Nucleus accumbens (tissue), 56 donors: ENCODE measurements at places on chromosomes 16 and 17.
A peak's percentile ranks its signal among the peaks of the same experiment; 100 is the strongest.

- no peak for DNase-seq
Observed at GRCh38 chr17:35786941-35787432, 8.5 kb downstream of the MMP28 start.

DNA sequence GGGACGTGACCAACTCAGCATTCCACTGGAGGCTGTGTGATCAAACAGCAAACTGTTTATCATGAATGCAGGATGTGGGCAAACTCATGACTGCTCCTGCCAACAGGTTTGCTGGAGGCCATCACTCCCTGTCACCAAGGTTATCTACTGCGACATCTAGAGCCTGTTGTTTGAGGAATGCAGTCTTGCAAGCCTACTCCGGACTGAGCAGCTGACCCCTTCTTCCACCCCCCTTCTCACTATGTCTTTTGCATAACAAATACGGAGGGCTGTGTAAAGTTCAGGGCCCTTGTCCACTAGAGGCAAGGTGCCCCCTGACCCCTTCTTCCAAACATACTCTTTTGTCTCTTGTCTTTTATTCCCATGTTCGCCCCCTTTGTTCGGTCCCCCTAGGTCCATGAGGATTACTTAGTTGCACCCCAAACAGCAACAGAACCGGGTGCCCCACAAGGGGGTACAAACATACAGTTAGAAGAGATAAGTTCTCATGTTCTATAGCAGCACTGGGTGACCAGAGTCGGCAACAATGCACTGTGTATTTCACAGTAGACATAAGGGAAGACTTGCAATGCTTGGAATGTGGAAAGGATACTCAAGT, 28.7 kb downstream of the MEAK7 start:
- no peak for DNase-seq

- DNase-seq, result no peak
Observed at GRCh38 chr17:73625991-73626673, 18.1 kb downstream of the SDK2 start.

GRCh38 chr17:77115510-77115909, 25.3 kb upstream of the SEC14L1 start:
- DNase-seq, result no peak

DNA sequence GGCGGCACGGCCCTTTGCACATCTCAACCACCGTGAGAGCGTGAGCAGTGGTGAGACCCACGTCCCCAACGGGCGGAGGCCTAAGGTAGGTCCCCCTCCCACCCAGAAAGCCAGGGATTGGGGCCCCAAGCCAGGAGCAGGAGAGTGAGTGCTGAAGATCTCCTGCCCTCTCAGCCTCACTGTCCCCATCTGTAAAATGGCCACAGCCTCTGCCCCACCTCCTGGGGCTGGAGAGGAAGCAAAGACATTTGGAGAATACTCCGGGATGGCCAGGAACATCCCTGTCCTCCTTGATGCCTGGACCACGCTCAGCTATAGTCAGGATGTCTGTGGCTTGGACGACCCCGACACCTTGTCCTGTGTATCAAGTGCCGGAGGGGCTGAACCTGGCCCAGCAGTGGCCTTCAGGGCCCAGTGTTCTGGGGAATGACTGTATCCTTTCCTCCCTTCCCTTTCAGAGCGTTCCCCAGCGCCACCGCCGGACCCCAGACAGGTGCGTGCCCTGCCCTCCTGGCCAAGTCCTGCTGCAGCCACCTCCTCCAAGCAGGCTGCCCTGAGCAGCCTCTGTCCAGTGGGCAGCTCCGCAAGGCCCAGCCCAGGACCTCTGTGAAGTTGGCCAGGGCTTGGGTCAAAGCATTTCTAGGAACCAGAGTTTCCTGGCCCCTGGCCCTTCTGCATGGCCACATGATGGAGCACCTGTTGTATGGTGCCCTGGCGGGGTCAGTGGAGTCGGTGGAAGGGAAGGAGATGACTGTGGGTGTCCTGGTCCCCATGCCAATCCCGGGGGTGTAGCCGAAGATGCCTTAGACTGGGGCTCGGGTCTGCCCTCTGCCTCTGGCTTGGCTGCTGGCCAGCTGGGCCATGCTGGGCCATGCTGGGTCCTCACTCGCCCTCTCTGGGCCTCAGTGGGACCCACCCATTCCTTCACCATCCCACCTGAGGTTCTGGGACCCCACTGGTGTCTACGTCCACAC, 38.4 kb downstream of the ADCY7 start:
- no peak for DNase-seq

- no peak for DNase-seq
Observed at GRCh38 chr16:4743226-4743878, 9.0 kb downstream of the DNAAF8 start.

DNA sequence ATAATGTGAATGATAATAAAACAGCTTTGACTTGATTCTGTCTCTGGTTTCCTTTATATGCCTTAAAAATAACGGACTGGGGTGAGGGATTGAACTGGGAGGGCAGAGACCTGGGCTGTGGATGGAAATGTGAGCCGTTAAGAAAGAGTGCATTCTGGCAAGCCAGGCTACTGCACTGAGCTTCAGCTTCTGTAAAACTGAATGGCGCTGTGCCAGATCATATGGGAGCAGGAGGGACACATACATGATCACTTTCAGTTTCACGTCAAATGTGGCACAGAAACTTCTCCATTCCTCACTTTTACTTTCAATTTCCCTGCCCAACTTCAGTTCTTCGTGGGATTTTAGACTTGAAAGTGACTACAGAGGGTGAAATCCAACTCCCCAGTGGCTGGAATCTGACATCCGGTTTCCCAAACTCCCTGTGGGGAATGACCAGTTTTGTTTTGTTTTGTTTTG, 1.1 kb downstream of the MT2A start:
- DNase-seq, result no peak

GRCh38 chr17:76262732-76263344, 2.3 kb upstream of the UBALD2 start:
- no peak for DNase-seq

DNA sequence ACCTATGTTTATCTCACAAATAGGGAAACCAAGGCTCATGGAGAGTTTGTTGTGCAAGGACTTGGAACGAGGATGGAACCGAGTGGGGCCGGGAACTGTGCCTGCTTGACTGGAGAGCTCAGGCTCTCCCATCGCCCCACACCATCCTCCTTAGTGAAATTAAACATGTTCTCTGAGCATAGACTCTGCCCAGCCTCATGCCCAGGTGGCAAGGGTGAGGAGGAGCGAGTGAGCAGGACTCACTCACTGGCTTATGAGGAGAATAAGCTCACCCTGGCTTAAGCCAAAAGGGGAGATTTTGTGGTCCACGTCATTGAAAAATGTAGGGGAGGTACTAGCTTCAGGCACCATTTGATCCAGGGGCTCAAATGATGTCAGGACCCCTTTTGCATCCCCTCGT, 44.8 kb downstream of the NKD1 start:
- DNase-seq, result no peak

GRCh38 chr17:73192894-73193701, at the start of gene COG1:
TSS of gene COG1 (plus strand) at chr17:73193055. CDS start at chr17:73193070, 15 bp downstream.
- peak; percentile 86 for DNase-seq

GRCh38 chr17:34741967-34742366, 162.6 kb downstream of the TMEM132E start:
- DNase-seq, result no peak

DNA sequence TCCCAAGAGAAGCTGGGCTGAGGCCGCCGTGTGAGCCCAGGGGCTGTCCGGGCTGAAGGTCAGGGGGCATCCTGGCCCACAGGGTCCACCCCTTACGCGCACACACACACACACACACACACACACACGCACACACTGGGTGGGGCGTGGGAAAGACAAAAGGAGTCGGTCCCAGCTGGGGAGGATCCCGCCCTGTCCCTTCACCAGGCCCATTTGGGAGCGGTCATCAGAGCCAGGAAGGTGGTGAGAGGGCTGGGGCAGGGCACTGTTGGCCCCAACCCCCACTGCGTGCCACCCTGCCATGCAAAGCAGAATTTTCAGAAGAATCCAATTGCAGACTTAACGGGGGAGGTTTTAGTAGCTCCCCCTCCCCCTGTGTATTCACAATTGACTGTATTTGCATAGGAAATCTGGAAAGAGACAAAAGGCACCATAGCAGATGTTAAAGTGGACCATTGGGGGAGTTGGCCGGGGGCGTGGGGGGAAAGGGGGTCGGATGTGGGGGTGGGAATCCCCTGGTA, 11.3 kb upstream of the CD300A start:
- no peak for DNase-seq

- DNase-seq, result no peak
Observed at GRCh38 chr17:8188263-8188839, 1.6 kb downstream of the BORCS6 start.

DNA sequence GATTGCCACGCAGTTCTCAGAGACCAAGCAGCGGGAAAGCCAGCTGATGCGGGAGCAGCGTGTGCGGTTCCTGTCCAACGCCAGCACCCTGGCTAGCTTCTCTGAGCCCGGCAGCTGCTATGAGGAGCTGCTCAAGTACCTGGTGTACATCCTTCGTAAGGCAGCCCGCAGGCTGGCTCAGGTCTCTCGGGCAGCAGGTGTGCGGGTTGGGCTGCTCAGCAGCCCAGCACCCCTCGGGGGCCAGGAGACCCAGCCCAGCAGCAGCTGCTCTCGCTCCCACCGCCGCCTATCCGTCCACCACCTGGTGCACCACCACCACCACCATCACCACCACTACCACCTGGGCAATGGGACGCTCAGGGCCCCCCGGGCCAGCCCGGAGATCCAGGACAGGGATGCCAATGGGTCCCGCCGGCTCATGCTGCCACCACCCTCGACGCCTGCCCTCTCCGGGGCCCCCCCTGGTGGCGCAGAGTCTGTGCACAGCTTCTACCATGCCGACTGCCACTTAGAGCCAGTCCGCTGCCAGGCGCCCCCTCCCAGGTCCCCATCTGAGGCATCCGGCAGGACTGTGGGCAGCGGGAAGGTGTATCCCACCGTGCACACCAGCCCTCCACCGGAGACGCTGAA, 15.2 kb downstream of the CACNA1G start:
- no peak for DNase-seq

DNA sequence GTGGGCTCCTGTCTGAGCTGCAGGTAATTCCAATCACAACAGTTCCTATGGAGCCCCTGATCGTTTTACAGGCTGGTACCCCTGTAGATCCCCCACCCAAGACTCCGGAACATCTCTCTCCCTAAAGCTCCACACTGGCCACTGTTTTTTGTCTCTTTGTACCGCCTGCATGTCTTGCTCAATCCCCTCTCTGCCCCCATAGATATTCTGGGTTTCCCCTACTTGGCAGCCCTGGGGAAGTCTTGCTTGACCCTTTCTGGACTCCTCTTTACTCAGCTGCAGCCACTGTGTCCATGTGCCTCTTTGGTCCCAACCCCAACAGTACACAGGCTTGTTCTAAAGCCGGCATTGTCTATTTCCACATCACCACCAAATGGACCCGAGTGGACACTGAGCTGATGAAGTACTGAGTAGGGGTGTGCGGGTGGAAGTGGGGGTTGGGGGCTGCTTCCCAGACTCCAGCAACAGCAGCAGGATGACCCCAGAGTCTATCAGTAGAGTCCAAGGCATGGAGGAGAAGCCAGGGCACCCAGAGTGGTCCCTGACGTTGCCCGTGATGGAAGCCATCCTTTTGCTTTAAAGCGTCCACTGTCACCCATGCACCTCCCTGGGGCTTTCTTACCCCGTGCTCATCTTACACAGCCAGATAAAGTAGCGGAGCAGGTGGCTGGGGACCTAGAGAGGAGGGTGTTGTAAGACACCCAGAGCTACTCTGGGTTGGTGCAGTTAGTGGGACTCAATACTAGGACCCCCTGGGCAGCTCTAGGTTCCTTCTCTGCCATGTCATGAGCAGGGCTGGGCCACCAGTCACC, 6.4 kb downstream of the CD300LB start:
- no peak for DNase-seq

DNA sequence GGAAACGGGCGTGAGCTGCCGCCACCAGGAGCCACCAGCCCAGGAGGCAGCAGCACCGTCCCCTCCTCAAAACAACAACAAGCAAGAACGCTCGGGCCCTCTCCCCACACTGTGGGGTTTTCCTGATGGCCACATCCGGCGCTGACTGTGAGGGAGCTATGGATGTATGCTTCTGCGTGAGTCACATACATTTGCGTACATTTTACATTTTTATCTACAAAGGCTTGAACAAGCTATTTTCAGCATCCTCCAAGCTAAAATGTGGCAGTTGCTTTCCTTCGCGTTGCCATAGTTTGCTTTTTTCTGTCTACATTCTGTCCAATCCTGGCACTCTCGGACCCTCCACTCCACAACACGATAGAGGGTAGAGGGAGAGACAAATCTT, 2.0 kb upstream of the ABR start:
- DNase-seq, result no peak

DNA sequence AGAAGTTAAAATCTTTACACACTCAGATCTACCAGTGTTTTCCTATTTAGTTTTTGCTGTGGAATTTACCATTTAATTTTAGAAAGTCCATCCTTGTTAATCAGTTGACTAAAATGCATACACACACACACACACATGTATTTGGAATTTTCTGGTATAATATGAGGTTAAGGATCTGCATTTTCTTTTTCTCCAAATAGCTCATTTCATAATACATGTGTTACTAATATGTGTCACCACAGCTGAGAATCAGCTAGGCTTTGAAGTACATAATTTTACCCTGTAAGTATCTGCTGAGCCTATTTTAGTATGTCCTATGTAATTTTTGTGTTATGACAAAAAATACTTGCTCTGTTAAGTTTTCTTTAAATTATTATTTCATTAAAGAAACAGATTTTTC, 143.2 kb downstream of the PHKB start:
- no peak for DNase-seq

GRCh38 chr17:82519971-82520903, 705 bp downstream of the FOXK2 start:
- peak; percentile 22 for DNase-seq

GRCh38 chr17:56478836-56479447, 114.6 kb upstream of the NOG start:
- no peak for DNase-seq

DNA sequence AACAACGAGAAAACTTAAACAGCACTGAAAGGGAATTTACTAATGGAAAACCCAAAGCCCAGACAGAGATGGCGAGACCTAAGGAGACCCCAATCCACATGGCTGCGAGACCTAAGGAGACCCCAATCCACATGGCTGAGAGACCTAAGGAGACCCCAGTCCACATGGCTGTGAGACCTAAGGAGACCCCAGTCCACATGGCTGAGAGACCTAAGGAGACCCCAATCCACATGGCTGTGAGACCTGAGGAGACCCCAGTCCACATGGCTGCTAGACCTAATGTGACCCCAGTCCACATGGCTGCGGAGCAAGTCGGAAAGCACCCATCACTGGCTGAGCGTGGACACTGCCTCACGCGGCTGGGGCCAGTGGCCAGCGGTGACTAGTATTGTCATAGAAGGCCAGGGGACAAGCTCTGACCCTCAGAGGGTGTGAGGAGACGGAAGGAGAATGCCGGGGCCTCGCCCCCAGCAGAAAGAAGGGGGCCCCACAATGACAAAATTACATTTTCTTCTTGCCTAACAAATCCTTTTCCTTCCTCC, 241.8 kb downstream of the C16orf95 start:
- DNase-seq, result no peak

- DNase-seq, result no peak
Observed at GRCh38 chr16:67560827-67561342, 1.4 kb upstream of the CTCF start.
